ENCODE measurements at places on chromosomes 4 and X.

DNA sequence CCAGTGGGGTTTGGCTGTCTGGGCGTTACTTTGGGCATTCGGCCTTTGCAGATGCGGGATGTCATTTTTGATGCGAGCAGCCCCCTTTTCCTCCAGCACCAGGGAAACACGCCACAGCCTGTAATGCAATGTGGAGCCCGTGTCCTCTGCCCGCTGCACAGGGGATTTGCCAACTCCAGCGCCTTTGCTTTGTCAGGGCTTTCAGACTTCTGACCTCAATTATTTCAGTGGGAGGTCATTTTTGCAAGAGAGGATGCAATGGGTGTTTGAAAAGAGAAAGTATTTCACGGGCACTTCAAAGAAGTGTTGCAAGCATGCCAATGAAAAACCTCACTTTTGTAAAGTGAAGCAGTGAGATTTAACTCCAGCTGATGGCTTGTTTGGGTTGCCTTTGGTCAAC is 11.5 kb downstream of the CLCN4 start:
- peaks cover 7% of the 10 kb centered on the region for H3K27me3 ChIP-seq
- H3K36me3 ChIP-seq: no peaks in the 10 kb centered on the region
- peaks cover 14% of the 10 kb centered on the region for H3K4me1 ChIP-seq
- H3K27ac ChIP-seq: no peak overlapping the region
- no peak for DNase-seq

GRCh38 chr4:31947101-31947500 is 1226.9 kb downstream of the PCDH7 start:
- H3K27me3 ChIP-seq: no peaks in the 10 kb centered on the region
- H3K4me1 ChIP-seq: no peaks in the 10 kb centered on the region
- DNase-seq: no peak
- H3K27ac ChIP-seq: no peak overlapping the region

GRCh38 chr4:113144091-113144490 is 94.6 kb downstream of the ANK2 start:
- no peak overlapping the region for H3K4me3 ChIP-seq
- H3K27me3 ChIP-seq: no peaks in the 10 kb centered on the region
- no peaks in the 10 kb centered on the region for H3K4me1 ChIP-seq
- H3K27ac ChIP-seq: no peak overlapping the region
- no peaks in the 10 kb centered on the region for H3K36me3 ChIP-seq

- H3K4me1 ChIP-seq: no peaks in the 10 kb centered on the region
- H3K27ac ChIP-seq: no peak overlapping the region
- H3K36me3 ChIP-seq: no peaks in the 10 kb centered on the region
- H3K27me3 ChIP-seq: peaks cover 6% of the 10 kb centered on the region
- no peak for DNase-seq
Measured at GRCh38 chrX:129495900-129496299, 27.4 kb downstream of the SMARCA1 start.

GRCh38 chr4:143514497-143514896 is 995 bp downstream of the SMARCA5 start:
- H3K27ac ChIP-seq: peak overlapping the region; percentile 97
- DNase-seq: peak; percentile 37
- H3K4me3 ChIP-seq: peak overlapping the region; percentile 97
- H3K27me3 ChIP-seq: no peaks in the 10 kb centered on the region

DNA sequence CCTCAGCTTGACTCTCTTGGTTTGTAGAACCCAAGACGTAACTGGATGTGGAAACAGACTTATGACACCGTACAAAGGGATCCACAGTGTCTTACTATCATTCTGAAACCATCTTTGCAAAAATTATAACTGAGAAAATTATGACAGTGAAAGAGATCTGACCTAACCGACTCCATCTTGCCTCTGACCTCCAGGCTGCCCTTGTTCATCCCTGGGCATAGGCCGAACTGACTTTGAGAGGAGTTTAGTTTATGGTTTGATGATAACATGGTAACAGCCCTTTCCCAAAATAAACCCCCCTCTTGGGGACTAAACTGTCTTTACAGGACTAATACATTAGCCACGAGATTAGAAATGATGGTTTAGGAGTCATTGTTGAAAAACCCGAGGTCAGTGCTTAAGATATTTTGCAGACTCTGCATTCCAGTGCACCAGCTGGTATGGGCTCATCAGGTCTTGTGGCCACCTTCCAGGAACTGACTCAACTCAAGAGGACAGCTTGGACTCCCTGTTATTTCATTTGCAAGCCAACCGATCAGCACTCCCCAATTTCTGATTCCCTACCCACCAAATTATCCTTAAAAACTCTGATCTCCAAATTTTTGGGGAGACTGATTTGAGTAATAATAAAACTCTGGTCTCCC is 49.6 kb downstream of the CASP3 start:
- peaks cover 3% of the 10 kb centered on the region for H3K36me3 ChIP-seq
- no peak for DNase-seq
- no peaks in the 10 kb centered on the region for H3K4me1 ChIP-seq

DNA sequence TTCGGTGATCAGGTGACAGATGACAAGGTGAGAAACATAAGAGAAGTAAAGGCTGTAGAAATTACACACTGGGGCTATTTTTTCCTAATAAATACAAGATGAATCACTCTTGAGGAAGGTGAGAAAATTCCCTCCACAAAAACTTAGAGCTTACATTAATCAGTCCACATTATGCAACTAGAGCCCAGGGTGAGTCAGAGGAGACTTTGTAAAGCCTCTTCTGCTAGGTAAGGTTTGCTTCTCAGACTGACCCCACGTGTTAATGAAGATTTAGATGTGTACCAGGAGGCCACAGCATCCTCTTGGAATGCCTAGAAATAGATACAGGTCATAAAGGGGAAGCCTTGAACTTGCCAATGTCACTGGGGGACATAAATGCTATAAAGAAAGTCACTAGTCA is 396.0 kb upstream of the SMIM31 start:
- no peak overlapping the region for H3K4me3 ChIP-seq
- no peaks in the 10 kb centered on the region for H3K36me3 ChIP-seq
- no peaks in the 10 kb centered on the region for H3K27me3 ChIP-seq
- H3K27ac ChIP-seq: no peak overlapping the region
- no peak for DNase-seq
- H3K4me1 ChIP-seq: no peaks in the 10 kb centered on the region

DNA sequence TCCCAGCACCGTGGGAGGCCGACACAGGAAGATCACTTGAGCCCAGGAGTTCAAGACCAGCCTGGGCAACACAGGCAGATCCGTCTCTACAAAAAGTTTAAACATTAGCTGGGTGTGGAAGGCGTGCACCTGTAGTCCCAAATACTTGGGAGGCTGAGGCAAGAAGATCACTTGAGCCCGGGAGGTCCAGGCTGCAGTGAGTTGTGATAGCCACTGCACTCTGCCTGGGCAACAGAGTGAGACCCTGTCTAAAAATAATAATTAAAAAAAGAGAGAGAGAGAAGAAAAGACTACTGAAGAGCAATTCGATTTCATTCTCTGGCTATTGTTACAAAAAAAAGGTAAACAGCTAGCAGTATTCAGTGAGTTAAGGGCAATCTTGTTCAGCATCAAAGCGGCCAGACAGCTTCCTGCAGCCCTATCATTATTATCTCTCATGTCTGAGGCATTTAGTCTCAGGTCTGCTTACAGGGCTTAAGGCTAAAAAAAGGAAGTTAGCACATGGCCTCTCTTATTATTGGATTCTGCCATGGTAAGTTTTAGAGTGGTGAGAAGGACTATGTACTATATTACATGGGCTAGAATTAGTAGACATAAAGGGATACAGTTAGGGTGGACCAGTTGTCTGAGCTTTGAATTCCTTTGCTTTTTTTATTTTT is 37.9 kb downstream of the ARHGEF6 start:
- peaks cover 54% of the 10 kb centered on the region for H3K4me1 ChIP-seq
- H3K4me3 ChIP-seq: no peak overlapping the region
- no peak overlapping the region for H3K27ac ChIP-seq
- no peaks in the 10 kb centered on the region for H3K27me3 ChIP-seq

GRCh38 chr4:54014666-54015160 is 49.7 kb downstream of the CHIC2 start:
- H3K4me1 ChIP-seq: peaks cover 8% of the 10 kb centered on the region
- H3K36me3 ChIP-seq: peaks cover 6% of the 10 kb centered on the region
- H3K27me3 ChIP-seq: no peaks in the 10 kb centered on the region

- H3K4me3 ChIP-seq: peak overlapping the region; percentile 40
- peak overlapping the region; percentile 80 for H3K27ac ChIP-seq
- H3K4me1 ChIP-seq: peaks cover 60% of the 10 kb centered on the region
- peaks cover 2% of the 10 kb centered on the region for H3K36me3 ChIP-seq
Measured at GRCh38 chr4:101019941-101020401, 327.4 kb downstream of the PPP3CA start.

DNA sequence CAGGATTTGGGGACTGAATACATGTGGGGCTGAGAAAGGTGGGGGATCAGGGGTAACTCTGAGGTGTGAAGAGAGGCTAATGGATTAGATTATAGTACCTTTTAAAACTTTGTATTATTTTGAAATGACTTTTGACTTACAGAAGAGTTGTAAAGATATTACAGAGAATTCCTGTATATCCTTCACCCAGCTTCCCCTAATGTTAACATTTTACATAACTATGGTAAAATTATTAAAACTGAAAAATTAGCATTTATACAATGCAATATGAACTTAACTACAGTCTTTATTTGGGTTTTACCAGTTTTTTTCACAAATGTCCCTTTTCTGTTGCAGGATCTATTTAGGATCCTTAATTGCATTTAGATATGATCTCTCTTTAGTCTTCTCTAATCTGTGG is 57.4 kb downstream of the TMEM164 start:
- DNase-seq: no peak
- H3K27ac ChIP-seq: no peak overlapping the region
- no peaks in the 10 kb centered on the region for H3K36me3 ChIP-seq
- H3K4me3 ChIP-seq: no peak overlapping the region
- no peaks in the 10 kb centered on the region for H3K27me3 ChIP-seq
- peaks cover 13% of the 10 kb centered on the region for H3K4me1 ChIP-seq

DNA sequence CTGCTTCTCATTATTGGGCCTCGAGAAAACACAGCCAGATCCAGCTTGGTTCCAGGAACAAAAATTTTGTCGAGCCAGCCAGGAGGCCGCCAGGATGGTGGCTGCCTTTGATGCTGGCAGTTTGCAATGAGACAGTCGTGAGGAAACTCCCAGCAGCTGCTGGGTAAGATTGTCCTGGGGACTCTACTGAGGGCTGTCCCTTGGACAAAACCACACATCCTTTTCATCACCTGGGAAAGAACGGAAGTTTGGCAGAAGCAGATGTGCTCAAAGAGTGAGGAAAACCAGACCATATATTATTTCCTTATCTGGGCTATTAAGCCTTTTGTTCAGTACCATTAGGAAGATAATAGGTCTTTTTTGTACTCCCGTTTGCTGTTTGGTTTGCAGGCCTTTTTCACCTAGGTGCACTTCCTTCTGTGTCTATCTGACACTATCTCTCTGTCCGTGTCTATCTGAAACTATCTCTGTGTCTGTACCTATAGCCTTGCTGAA is 13.4 kb upstream of the PAPSS1 start:
- no peak overlapping the region for H3K27ac ChIP-seq
- H3K4me1 ChIP-seq: no peaks in the 10 kb centered on the region
- H3K27me3 ChIP-seq: no peaks in the 10 kb centered on the region
- H3K4me3 ChIP-seq: no peak overlapping the region
- no peak for DNase-seq
- H3K36me3 ChIP-seq: no peaks in the 10 kb centered on the region

DNA sequence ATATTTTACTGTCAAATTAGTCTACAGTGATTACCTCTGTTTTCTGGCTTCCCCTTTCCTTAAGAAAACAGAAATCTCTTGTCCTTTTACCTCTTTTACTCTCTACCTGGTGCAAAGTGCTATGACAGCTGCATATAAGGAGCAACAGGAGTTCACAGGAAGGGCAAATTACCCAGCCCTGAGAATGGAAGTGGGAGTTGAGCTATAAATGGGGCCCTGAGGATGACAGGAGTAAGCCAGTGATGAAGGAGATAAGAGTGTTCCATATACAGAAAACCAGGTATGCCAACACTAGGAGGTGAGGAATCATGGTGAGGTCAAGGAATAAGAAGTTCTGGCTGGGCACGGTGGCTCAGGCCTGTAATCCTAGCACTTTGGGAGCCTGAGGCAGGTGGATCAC is 4.5 kb upstream of the HSD17B13 start:
- H3K27ac ChIP-seq: no peak overlapping the region
- H3K36me3 ChIP-seq: peaks cover 6% of the 10 kb centered on the region
- no peak overlapping the region for H3K4me3 ChIP-seq
- no peaks in the 10 kb centered on the region for H3K4me1 ChIP-seq
- H3K27me3 ChIP-seq: no peaks in the 10 kb centered on the region

DNA sequence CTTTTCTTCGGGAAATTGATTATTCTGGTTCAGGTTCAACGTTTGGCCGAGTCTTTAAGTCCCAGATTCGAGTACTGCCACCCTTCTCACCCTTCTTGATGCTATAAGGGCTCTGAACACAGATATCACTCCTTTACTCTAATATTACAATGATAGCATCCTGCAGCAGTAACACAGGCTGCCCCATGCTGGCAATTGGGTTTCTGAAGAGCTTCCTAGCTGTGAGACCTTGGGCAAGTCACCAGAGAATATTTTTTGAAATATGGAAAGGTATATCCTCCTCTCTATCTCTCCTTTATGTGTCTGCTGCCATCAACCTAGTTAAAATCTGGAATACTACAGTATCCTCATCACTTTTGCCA is 297 bp upstream of the MTMR8 start:
- H3K4me1 ChIP-seq: peaks cover 22% of the 10 kb centered on the region
- H3K4me3 ChIP-seq: peak overlapping the region; percentile 90
- DNase-seq: no peak
- peak overlapping the region; percentile 73 for H3K27ac ChIP-seq
- H3K27me3 ChIP-seq: no peaks in the 10 kb centered on the region

DNA sequence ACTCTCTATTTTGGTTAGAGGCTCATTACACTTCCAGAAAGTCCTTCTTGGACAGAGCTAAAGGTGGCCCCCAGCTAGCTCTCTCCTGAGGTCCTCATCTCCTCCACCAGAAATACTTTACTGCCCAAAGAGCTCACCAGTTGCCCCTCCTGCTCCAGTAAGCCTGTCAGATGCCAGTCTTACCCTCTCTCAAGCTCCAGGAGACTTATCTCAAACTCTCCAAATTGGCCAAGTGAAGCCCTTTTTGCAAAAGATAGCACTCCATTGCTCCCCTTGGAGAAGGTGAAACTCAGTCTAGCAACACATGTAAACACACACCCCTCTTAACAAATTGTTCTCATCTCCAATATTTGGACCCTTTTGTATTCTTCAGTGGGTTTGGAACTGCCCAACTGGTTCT is 128.5 kb downstream of the ZNF330 start:
- DNase-seq: no peak
- H3K27me3 ChIP-seq: peaks cover 5% of the 10 kb centered on the region
- no peak overlapping the region for H3K4me3 ChIP-seq
- peaks cover 1% of the 10 kb centered on the region for H3K4me1 ChIP-seq
- H3K36me3 ChIP-seq: no peaks in the 10 kb centered on the region

GRCh38 chrX:129780441-129781105 is 824 bp downstream of the SASH3 start:
- peaks cover 49% of the 10 kb centered on the region for H3K4me1 ChIP-seq
- no peaks in the 10 kb centered on the region for H3K27me3 ChIP-seq
- peak overlapping the region; percentile 79 for H3K4me3 ChIP-seq
- DNase-seq: no peak
- H3K27ac ChIP-seq: peak overlapping the region; percentile 97
- H3K36me3 ChIP-seq: peaks cover 53% of the 10 kb centered on the region

GRCh38 chr4:6245246-6246169 is 24.1 kb upstream of the WFS1 start:
- no peaks in the 10 kb centered on the region for H3K4me1 ChIP-seq
- DNase-seq: no peak
- peaks cover 53% of the 10 kb centered on the region for H3K27me3 ChIP-seq
- peaks cover 3% of the 10 kb centered on the region for H3K36me3 ChIP-seq

Measured in activated CD4-positive, alpha-beta memory T cell treated with anti-CD3 and anti-CD28 coated beads for 36 hours (primary cell).